ENCODE measurements at places on chromosomes 4 and X. TPM values are rescaled to one million over a fixed set of nuclear protein-coding genes. Genes with fewer than 3 reads are reported as not detected.

DNA sequence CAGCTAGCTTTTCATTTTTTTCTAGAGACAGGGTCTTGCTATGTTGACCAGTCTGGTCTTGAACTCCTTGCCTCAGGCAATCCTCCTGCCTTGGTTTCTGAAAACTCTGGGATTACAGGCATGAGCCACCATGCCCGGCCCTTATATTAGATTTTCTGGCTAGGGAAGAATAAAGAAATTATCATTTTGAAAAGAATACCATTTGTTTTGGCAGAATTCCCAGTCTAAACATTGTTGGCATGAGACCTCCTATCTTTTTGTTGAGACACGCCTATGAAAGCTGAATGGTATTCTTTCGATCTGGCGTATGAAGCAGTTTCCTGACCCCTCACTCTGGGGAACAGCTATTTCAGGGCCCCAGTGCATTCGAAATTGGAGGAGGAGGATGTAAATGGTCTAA is 107.0 kb downstream of the REPS2 start:
- DNase-seq: no peak

DNA sequence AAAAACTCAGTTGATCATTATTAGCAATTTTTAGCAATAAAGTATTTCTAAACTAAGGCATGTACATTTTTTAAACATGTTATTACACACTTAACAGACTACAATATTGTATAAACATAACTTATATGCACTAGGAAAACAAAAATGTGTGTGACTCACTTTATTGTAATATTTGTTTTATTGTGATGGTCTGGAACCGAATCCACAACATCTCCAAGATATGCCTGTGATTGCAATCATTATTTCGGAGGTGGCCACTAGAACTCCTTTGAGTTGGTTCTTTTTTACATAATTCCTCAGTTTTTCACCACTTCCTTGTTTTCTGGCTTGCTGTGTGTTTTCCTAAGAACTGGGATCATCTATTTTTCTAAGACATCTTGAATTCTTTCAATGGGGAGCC is 53.7 kb downstream of the FBXW7 start:
- DNase-seq: no peak

- DNase-seq: no peak
Observed at GRCh38 chr4:184200296-184200695, 17.4 kb downstream of the ENPP6 start.

Gene KCND1
- total RNA-seq: 1.6 TPM

DNA sequence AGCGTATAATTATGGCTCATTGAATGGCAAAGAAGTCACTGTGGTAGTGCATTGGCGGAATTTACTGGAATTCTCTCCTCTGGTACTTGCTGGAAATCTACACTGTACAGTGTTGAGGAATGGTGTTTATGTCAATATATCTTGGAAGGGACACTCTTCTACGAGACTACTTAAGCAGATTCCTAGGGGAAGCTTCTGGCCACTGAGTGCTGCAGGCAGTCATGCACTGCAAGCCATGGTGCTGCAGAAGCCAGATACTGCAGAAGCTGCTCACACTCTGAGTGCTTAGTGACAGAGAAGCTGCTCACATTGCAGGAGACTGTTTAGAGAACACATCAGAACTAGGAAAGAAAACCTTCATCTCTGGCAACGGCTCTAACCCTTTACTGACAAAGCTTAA is 725.0 kb downstream of the CCSER1 start:
- no peak for DNase-seq

DNA sequence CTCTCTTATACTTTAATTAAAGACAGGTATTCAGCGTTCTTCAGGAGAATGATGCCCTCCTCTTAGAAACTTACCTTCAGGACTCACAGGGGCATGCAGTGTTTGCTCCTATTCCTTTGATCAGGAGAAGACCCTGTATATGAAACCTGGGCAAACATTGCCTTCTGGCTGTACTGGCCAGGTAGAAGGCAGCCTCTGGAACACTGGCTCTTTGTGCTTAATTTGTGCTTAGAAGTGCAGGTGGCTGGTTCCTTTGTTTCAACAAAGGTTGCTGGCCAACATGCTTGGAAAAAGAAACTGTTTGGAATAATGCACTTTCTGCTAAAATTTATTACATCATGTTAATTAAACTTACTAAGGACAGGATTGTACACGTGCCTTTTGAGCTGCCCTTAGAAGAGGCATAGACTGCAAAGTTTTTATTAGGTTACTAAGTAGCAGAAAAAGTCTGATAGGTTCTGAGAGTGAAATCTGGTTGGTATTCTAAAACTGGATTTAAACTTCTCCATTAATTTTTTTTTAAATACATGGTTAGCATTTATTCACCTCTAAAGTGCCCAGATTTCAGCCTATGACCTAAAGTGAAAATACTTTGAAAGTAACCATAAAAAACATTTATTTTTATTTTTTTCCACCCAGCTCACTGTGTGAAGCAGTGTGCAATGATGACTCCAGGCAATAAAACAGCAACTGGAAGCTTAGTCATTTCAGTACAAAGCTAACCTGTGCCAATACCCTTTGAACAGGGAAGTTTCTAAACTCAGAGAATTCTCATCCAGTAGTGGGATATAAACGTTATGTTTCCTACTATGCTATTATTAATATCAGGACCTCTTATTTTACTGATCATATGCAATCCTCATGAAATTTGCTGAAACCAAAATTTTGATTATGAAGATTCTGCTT is 11.3 kb downstream of the RASSF6 start:
- DNase-seq: no peak

DNA sequence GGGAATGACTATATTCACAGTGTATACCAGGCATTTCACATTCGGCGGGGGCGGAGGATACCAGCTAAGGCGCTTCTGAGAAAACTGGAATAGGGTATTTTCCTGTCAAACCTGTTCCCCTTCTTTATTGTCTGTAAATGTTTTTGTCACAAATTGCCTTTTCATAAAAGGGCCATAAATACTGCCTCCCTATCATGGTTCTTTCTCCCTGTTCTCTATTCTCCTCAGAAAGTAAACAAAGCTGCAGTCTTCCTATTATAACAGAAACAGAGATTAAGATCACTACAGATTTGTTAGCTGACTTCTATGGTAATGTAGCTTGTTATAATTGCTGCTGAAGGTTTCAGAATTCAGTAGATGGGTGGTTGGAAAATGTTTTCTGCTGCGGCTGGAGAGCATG is 32.2 kb downstream of the MID2 start:
- DNase-seq: no peak

DNA sequence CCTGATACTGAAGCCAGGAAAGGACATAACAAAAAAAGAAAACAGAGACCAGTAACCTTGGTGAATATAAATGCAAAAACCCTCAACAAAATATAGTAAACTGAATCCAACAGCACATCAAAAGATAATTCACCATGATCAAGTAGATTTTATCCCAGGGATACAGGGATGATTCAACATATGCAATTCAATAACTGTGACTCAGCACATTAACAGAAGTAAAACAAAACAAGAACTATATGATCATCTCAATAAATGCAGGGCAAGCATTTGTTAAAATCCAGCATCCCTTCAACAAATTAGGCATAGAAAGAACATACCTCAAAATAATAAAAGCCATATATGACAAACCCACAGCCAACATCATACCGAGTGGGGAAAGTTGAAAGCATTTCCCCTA is 112.0 kb downstream of the HHIP start:
- DNase-seq: no peak

- no peak for DNase-seq
Observed at GRCh38 chr4:73732759-73733431, 7.5 kb upstream of the CXCL8 start.

- DNase-seq: no peak
Observed at GRCh38 chr4:173093361-173093760, 75.2 kb upstream of the GALNT7 start.
